ENCODE measurements at places on chromosomes 12 and 14. TPM values are rescaled to one million over a fixed set of nuclear protein-coding genes. Genes with fewer than 3 reads are reported as not detected.

DNA sequence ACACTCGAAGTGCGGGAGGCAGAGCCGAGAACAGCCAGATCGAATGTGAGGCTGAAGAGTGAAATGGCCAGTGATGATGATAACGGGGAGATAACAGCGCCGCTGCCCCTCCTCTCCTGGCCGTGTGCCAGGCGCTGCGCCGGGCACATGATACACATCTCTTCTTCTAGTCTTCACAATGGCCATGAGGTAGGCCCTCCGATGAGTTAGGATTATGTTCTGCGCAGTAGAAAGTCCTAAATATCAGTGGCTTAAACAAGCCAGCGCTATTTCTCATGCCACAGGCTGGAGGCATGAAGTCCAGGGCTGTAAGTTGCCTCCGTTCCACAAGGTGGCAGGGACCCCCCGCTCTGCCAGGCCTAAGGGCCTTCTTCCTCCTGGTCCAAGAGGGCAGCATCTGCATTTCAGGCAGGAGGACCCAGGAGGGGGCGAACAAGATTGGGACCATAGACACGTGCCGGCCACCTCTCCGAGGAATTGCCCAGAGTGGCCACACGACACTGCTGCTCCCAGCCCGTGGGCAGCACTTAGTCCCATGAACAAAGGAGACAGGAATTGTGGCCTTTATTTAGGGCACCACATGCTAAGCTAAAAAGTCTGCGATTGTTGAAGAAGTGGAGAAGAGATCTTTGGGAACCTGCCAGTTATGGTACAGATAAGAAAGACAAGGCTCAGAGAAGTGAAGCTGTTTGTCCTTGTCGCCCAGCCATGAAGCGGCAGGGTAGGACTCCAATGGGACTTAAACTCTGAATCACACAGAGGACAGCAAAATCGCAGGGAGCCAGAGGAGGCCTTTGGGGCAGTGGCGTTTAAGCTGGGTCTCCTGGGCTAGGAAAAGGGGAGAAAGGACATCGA, 10.9 kb upstream of the HVCN1 start:
- no peak overlapping the region for H3K4me3 ChIP-seq
- H3K27me3 ChIP-seq, result peaks cover under 1% of the 10 kb centered on the region

GRCh38 chr12:67457778-67458665, 188.9 kb downstream of the CAND1 start:
- DNase-seq, result no peak
- H3K4me3 ChIP-seq, result no peak overlapping the region
- no peaks in the 10 kb centered on the region for H3K36me3 ChIP-seq
- H3K27me3 ChIP-seq, result peaks cover 14% of the 10 kb centered on the region

- H3K4me1 ChIP-seq, result peaks cover 61% of the 10 kb centered on the region
- peak overlapping the region; percentile 91 for H3K27ac ChIP-seq
- peak; percentile 74 for DNase-seq
- H3K4me3 ChIP-seq, result peak overlapping the region; percentile 78
- peaks cover 4% of the 10 kb centered on the region for H3K27me3 ChIP-seq
- peaks cover 18% of the 10 kb centered on the region for H3K36me3 ChIP-seq
Observed at GRCh38 chr12:50059440-50060119, 2.2 kb downstream of the ASIC1 start.

- H3K4me3 ChIP-seq, result peak overlapping the region; percentile 82
- peaks cover 16% of the 10 kb centered on the region for H3K4me1 ChIP-seq
- H3K27ac ChIP-seq, result no peak overlapping the region
- peaks cover 62% of the 10 kb centered on the region for H3K27me3 ChIP-seq
- no peak for DNase-seq
- no peaks in the 10 kb centered on the region for H3K36me3 ChIP-seq
Observed at GRCh38 chr12:62192903-62193250, 67.3 kb upstream of the USP15 start.

- H3K27me3 ChIP-seq, result no peaks in the 10 kb centered on the region
- peaks cover 5% of the 10 kb centered on the region for H3K36me3 ChIP-seq
- no peak overlapping the region for H3K27ac ChIP-seq
- H3K4me3 ChIP-seq, result no peak overlapping the region
- peaks cover 11% of the 10 kb centered on the region for H3K4me1 ChIP-seq
Observed at GRCh38 chr12:109579639-109580038, 6.0 kb downstream of the MVK start.

DNA sequence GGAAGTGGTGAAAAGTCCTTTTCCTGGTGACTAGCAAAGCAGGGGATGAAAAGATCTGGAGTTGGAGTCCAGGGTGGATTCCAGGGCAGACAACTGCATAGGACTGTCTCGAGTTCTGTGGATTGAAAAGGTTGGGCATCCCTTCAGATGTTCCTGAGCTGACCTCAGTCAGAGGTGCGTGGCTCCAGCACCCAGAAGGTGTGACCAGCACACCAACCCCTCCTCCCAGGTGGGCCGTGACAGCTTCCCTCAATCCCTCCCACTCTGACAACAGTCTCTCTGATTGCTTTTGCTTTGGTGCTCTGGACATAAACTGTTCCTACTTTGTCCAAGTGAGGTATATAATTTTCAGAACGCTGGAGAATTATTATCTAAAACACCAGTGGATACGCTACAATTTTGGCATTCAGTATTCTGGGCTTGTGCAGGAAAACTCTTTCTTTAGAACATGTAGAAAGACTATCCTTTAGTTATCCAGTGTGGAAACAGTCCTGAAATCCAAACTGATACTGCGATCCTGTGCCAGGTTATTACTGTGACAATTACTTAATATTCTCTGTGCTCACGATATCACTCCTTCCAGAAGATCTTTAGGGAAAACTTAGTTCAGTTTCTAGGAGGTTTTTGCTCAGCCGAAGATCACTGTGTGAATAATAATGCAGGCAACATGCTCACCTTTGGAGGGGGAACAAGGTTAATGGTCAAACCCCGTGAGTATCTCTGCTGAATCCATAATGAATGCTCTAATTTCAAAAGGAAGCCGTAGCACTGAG, 87.9 kb downstream of the DAD1 start:
- H3K4me3 ChIP-seq, result peak overlapping the region; percentile 90
- no peak for DNase-seq
- H3K27me3 ChIP-seq, result no peaks in the 10 kb centered on the region
- H3K27ac ChIP-seq, result peak overlapping the region; percentile 93

DNA sequence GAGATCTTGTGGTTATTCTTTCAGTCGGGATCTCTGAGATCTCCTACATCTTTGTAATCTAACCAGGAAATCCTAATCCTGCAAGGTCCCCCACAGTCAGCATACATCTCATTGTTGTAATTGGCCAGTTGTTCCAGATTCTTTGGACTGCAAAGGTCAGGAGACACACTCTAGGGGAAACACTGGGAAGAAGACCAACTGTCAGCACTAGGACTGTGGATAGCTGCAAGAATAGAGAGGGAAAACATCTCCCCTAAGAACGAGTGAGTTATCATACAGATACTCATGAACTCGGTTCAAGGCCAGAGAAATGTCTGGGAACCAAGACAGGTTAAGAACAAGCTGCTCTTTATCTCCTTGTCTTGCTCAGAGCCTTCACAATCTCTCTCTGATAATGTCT, 217.9 kb upstream of the TMPO start:
- DNase-seq, result no peak
- H3K36me3 ChIP-seq, result no peaks in the 10 kb centered on the region
- H3K4me3 ChIP-seq, result no peak overlapping the region
- H3K4me1 ChIP-seq, result no peaks in the 10 kb centered on the region
- no peak overlapping the region for H3K27ac ChIP-seq
- H3K27me3 ChIP-seq, result peaks cover 2% of the 10 kb centered on the region

DNA sequence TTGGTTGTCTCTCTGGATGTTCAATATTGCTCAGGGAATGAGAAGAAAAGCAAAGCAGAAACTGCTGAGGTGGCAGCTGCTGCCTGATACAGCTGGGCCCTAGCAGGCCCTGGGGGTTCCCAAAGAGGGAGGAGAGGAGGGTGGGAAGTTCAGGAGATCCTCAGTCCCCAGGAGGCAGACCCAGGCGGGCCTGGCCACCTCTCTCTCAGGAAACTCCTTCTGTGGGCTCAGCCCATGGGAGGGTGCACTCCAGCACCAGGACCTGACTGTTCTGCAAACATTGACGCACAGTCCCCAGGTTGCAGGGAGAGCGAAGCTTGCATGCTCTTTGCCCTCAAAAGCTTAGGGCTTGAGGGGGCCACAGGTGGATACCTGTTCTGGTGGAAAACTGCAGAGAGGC, 29.6 kb downstream of the IRF2BPL start:
- H3K4me3 ChIP-seq, result no peak overlapping the region
- H3K27ac ChIP-seq, result no peak overlapping the region
- peaks cover 16% of the 10 kb centered on the region for H3K4me1 ChIP-seq
- no peaks in the 10 kb centered on the region for H3K36me3 ChIP-seq
- H3K27me3 ChIP-seq, result no peaks in the 10 kb centered on the region

Gene GARIN6
- not detected for total RNA-seq

DNA sequence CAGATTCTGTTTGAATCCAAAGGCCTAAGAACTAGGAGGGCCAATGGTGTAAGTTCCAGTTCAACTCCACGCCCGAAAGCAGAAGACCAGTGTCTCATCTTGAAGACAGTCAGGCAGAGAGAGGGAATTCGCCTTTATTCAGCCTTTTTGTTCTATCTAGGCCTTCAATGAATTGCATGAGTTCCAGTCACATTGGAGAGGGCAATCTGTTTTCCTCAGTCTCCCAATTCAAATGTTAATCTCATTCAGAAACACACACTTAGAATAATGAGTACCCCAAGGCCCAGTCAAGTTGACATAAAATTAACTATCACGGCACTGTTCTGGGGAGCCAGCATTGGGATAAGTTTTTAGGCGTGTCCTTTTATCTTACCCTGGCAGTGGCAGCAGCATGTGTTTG, 65.8 kb downstream of the C14orf39 start:
- no peaks in the 10 kb centered on the region for H3K36me3 ChIP-seq
- no peaks in the 10 kb centered on the region for H3K27me3 ChIP-seq

Gene SYNE3
- total RNA-seq, result 79.1 TPM

Gene ACSM4
- not detected for total RNA-seq

- H3K4me1 ChIP-seq, result no peaks in the 10 kb centered on the region
- H3K27ac ChIP-seq, result no peak overlapping the region
- no peak for DNase-seq
- peaks cover 17% of the 10 kb centered on the region for H3K36me3 ChIP-seq
Observed at GRCh38 chr12:117161460-117162166, 28.7 kb downstream of the FBXO21 start.

GRCh38 chr14:32509632-32510187, 180.6 kb downstream of the AKAP6 start:
- peaks cover 5% of the 10 kb centered on the region for H3K27me3 ChIP-seq
- H3K4me1 ChIP-seq, result no peaks in the 10 kb centered on the region

DNA sequence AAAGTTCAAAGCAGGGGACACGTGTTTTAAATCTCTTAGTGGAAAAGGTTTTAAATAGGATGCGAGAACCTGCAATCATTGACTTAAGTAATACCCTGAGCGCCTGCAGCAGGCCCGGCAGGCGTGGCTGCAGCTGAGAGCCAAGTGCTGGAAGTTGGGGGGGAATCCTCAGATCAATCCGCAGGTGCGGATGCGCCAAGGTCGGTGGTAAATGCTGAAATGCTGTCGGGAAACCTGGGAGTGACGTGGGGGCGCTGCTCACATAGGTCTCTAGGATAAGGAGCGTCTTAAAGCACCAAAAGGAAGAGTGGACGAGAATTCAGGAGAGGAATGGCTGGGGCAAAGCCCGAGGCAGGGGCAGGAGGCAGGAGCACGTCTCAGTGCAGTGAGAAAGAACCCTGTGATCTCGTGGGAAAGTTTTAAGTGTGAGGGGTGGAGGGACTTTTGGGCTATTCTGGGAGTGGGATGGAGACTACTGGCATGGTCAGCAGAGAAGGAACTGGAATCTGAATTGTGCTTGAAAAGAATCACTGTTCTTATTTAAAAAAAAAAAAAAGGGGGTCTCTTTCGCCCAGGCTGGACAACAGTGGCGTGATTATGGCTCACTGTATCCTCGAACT, 883 bp upstream of the CDCA4 start:
- DNase-seq, result no peak
- no peaks in the 10 kb centered on the region for H3K27me3 ChIP-seq
- peaks cover 19% of the 10 kb centered on the region for H3K36me3 ChIP-seq
- H3K27ac ChIP-seq, result peak overlapping the region; percentile 72
- peaks cover 28% of the 10 kb centered on the region for H3K4me1 ChIP-seq

Gene KRT72
- total RNA-seq, result 0.65 TPM
